KG1 (cell line): ENCODE measurements at places on chromosomes 5 and 9.

GRCh38 chr9:12956805-12957204 lies 182.0 kb downstream of the LURAP1L start:
- no peak for DNase-seq

- peak; percentile 20 for DNase-seq
These were observed 5.9 kb downstream of the CYFIP2 start for GRCh38 chr5:157271740-157272271.

- DNase-seq, result no peak
These were observed 5.9 kb downstream of the NINJ1 start for GRCh38 chr9:93128011-93128714.

GRCh38 chr9:89234205-89235067 lies 55.8 kb upstream of the SHC3 start:
- no peak for DNase-seq

DNA sequence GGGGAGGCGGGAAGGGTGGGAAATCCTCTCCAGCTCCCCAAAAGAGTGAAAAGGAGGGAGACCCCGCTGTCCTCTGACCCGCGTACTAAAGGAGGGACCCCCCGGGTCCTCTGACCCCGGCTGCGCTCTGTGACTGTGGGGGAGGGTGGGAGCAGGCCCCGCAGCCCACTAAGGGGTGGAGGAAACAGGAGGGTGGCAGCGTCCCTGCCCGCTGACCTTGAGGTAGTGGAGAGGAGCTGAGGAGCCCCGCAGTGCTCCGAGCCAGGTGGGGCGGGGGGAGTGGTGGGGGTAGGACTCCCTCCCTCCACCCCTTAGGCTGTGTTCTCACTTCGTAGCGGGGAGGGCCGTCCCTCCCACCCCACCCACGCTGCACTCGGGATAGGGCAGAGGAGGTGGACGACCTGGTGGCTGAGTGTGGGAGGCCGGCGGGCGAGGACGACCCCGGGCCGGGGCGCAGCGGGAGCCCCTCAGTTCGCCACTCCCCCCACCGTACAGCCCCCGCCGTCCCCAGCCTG lies 449 bp upstream of the ADCY2 start:
- no peak for DNase-seq

GRCh38 chr5:116571568-116572349 lies 2.9 kb downstream of the SEMA6A start:
- no peak for DNase-seq
